ENCODE measurements at places on chromosomes 7 and 10. TPM values are rescaled to one million over a fixed set of nuclear protein-coding genes. Genes with fewer than 3 reads are reported as not detected.

GRCh38 chr10:43273997-43274396 lies 7.1 kb upstream of the RASGEF1A start:
- DNase-seq = no peak

SPDYE2 gene
- total RNA-seq = not detected

MINDY4 gene
- total RNA-seq = 21.7 TPM

- DNase-seq = no peak
Measured at GRCh38 chr10:61970182-61971002, 68.9 kb downstream of the ARID5B start.

- peak; percentile 51 for DNase-seq
Measured at GRCh38 chr10:62083412-62084267, 182.1 kb downstream of the ARID5B start.

GBX1 gene
- not detected for total RNA-seq

GRCh38 chr7:80719261-80719660 lies 80.8 kb downstream of the CD36 start:
- DNase-seq = no peak

DNA sequence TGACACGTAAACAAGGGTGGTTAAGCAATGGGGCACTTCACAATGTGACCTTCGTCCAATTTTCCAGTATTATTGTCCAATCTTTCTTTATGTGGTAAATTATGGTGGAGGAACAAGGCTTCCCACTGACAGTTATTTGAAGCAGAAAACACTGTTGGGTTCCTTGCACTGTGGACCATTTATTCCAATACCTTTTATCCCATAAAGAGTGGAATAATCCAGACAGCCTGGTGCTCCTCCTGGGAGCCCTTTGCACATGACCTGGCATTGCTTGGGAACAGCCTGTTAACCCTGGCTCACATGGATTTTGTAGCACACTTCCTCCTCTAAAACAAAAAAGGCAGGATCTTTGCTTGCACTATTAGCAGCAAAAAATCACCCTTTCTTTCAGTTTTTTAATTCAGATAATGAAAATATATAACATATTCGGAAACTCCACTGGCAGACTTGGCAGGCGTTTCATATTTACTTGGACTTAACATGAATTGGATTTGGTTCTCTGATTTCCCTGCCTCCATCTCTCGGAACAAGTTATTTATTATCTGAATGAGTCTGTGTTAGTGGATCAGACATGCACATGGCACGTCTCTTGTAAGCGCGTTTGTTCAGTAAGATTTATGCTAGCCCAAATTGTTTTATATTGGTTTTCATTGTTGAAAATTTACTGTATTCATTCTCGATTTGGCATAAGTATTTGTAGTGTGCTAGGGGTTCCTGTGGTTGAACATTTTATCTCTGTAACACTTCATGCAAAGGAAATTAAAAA lies 59.3 kb downstream of the BMPER start:
- no peak for DNase-seq

GRCh38 chr10:100739517-100740368 lies 5.6 kb upstream of the PAX2 start:
- DNase-seq = no peak

DNA sequence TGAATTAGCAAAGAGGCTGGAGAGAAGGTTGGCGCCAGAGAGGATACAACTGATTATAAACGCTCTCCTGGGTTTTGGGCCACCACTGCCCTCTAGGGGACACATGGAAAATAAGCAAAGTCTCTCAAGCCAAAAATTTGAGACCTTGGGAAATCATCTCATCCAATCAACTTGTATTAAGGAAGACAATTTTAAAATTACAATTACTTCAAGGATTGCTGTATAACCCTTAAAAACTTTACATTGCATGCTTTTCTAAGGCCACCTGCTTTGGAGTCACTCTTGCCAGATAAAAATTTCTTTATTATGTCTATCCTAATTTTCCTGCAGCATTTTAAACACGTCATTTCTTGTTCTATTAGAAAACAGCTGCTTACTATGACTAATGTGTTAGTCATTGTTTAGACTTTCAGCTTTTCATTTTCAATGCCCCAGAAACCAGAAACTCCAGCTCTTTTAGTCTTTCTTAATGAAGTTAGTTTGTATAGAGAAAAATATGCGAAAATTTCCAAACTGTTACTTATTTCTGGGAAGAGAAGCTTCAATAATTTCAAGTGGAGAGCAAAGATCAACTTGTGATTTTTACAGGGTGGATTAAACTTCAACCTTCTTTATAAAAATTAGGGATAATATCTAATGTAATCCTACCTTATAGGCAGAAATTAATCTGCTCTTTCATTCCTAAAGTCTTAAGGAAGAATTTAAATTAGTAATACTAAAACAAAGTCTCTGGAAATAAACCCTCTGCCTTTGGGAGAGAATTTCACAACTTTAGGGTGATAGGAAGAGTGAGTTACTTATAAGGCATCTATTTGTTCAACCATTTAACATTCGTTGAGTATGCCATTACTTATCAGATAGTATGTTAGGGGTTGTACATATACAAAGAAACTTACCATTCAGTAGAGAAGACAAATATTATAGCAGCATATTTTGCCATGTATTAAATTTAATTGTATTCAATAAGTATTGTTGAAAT lies 20.6 kb upstream of the RHOBTB1 start:
- no peak for DNase-seq

DNA sequence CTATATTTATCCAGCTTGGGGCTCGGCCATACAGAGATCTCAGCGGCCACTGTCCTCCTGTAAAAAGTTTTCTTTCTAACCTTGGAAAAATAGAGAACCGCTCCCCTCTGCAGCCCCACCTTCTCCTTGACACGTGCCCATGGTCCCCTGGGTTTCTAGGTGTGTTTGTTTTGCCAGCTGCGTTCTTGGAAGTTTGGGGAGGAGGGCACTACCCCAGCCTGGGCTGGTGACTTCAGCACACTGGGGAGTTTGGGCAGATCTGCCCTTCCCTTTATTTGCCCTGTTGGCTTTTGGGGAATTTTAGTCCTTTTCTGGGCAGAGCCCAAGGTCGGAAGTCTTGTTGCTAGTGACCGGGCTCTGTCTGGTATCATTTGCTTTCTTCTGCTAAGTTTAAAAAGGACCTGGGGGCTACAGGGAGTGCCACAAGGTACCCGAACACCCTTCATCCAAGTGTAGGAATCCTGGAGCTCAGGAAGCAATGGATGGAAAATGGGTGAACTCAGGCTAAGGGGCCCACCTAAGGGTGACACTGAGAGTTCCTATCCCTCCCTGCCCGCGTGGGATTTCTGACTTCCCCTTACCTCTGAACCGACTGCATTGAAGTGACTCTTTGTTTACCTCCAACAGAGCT lies 1.7 kb downstream of the ADAMTS14 start:
- no peak for DNase-seq

GRCh38 chr7:25476863-25477499 lies 248.7 kb upstream of the NPVF start:
- no peak for DNase-seq

All from omental fat pad (tissue), 4 donors.